ENCODE measurements at places on chromosomes 4 and X. TPM values are rescaled to one million over a fixed set of nuclear protein-coding genes. Genes with fewer than 3 reads are reported as not detected.

- H3K27ac ChIP-seq = no peak overlapping the region
- no peak for DNase-seq
- peaks cover 12% of the 10 kb centered on the region for H3K27me3 ChIP-seq
Observed at GRCh38 chrX:42093756-42094155, 170.4 kb upstream of the CASK start.

DNA sequence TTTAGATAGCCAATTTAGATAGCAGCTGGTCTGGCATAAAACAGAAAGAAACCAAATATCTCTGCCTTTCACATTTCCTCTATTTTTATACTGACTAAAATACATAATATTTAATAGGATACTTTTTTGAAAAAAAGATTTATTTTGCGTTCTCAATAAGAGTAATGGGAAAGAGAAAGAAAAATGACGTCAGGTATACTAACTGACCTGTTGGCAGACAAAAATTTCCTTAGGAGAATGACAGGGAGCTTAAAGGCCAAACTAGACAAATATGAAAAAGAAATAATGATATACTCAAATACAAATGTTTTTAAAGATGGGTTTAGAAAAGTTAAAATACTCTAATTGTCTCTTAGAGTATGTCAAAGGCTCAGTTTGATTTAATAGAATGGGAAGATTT, 309.4 kb upstream of the ADGRL3 start:
- no peak overlapping the region for H3K4me3 ChIP-seq
- H3K36me3 ChIP-seq = no peaks in the 10 kb centered on the region
- no peak for DNase-seq
- no peaks in the 10 kb centered on the region for H3K27me3 ChIP-seq

DNA sequence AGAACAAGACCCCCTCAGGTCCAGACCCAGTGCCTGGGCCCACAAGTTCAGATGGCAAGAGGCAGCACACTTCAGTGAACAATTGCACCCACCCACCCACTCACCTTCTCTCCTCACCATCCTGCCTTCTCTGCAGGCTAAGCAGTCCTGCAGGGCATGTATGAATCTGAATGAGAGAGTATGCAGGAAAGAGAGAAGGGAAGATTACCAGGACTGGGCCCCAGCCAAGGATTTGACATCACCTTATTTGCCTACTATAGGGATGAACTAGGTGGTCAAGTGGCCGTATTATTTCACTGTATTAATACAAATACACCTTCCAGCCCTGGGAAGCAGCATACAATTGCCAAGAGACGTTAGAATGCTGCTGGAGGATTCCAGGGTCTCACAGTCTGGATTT, 2.1 kb upstream of the ZNF141 start:
- no peak overlapping the region for H3K4me3 ChIP-seq
- no peaks in the 10 kb centered on the region for H3K27me3 ChIP-seq
- H3K4me1 ChIP-seq = peaks cover 11% of the 10 kb centered on the region
- no peak overlapping the region for H3K27ac ChIP-seq

GRCh38 chr4:36292556-36293188, 11.3 kb downstream of the DTHD1 start:
- no peak overlapping the region for H3K4me3 ChIP-seq
- DNase-seq = no peak
- no peaks in the 10 kb centered on the region for H3K4me1 ChIP-seq
- no peaks in the 10 kb centered on the region for H3K27me3 ChIP-seq

GRCh38 chr4:20532116-20532790, 168.0 kb upstream of the PACRGL start:
- no peaks in the 10 kb centered on the region for H3K36me3 ChIP-seq
- no peak overlapping the region for H3K4me3 ChIP-seq
- no peak overlapping the region for H3K27ac ChIP-seq
- DNase-seq = peak; percentile 81
- peaks cover 4% of the 10 kb centered on the region for H3K4me1 ChIP-seq
- no peaks in the 10 kb centered on the region for H3K27me3 ChIP-seq

DNA sequence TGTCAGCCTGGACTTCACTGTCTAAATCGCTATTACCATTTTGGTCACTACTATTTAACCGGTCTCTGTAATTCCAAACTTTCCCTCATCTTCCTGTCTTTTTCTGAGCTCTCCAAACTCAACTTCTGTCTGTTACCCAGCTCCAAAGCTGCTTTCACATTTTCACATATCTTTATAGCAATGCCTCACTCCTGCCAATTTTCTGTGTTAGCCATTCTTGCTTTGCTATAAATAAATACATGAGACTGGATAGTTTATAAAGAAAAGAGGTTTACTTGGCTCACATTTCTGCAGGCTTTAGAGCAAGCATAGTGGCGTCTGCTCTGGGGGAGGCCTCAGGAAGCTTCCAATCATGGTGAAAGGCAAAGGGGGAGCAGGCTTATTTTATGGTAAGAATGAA, 368.3 kb upstream of the GNPDA2 start:
- H3K27ac ChIP-seq = peak overlapping the region; percentile 9
- H3K36me3 ChIP-seq = no peaks in the 10 kb centered on the region
- no peaks in the 10 kb centered on the region for H3K27me3 ChIP-seq

DNA sequence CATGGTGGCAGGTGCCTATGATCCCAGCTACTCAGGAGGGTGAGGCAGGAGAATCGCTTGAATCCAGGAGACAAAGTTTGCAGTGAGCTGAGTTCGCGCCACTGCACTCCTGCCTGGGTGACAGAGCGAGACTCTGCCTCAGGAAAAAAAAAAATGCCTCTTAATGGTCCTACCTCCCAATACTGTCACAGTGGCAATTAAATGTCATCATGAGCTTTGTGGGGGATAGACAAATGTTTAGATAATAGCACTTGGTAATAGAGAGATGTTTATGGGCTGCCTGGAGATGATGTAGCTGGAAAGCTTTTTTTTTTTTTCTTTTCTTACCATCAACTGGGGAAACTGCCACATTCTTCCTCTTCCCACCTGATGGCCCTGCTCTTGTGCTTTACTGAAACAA, 33.0 kb downstream of the GRK4 start:
- H3K4me3 ChIP-seq = no peak overlapping the region
- no peak for DNase-seq
- H3K4me1 ChIP-seq = no peaks in the 10 kb centered on the region
- no peak overlapping the region for H3K27ac ChIP-seq
- no peaks in the 10 kb centered on the region for H3K27me3 ChIP-seq

DNA sequence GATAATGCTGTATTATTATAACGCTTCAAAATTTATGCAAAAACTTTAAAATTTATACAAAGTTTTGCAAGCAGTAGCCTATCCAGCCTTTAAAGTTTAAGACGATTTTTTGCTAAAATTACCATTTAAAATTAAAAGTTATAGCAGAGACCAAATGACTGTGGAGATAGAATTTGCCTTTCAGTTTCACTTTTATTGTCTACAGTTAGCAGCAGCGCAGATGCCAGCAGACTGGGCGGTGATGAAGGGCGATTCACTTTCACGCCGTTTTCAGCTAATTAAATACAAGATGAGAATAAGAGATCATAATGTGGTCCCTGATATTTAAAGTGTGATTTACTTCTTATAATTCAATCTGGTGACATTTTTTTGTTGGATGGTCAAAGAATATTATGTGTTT, 1381.5 kb upstream of the ADGRL3 start:
- no peak overlapping the region for H3K27ac ChIP-seq
- no peaks in the 10 kb centered on the region for H3K36me3 ChIP-seq
- H3K4me1 ChIP-seq = no peaks in the 10 kb centered on the region
- DNase-seq = peak; percentile 21

DNA sequence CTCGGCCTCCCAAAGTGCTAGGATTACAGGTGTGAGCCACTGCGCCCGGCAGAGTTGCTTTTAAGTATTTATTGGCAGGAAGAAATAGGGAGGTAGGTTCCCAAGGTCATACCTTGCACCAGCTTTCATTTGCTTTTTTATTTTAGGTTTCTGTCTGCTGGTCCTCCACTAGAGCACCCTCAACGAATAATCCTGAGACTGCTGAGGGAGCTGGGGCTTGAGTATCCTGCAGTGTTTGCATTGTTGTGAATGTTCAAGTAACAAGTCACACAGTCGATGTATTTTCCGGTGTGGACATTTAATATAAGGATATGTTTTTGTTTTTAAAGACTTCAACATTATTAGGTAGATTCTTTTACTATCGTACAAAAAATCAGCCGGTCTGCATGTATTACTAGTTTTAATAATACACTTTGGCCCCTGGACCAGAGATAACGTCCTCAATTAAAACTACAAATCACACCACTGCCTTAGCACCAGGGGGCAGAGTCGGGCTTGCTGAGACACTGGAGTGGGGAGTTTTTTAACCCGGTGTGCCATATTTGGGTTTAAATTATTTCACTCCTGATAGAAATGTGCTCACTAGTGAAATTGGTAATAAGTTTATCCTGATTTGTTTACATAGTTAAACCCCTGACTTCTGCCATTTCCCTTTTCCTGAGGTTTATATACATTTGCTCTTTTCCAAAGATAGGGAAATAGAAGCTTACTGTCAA, 11.6 kb downstream of the SMIM20 start:
- peaks cover 6% of the 10 kb centered on the region for H3K4me1 ChIP-seq
- H3K27ac ChIP-seq = no peak overlapping the region
- DNase-seq = peak; percentile 53
- no peak overlapping the region for H3K4me3 ChIP-seq

DNA sequence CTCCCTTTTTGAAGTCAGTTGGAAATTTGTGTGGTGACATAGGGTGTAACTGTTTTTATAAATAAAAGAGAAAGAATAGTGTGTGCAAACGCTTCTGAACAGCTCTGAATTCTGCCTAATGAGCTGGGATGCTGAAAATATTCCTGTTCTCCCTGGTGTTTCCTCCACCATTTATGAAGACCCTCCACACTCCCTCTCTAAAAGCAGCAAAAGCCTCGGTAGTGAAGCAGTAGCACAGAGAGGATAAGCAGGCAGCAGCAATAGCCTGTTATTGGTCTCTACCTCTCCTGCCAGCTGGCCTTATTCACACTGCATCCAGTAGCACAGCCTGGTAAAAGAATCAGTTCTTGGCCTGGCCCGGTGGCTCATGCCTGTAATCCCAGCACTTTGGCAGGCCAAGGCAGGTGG, 406.1 kb downstream of the IQCM start:
- H3K36me3 ChIP-seq = no peaks in the 10 kb centered on the region
- H3K4me3 ChIP-seq = no peak overlapping the region
- H3K27me3 ChIP-seq = no peaks in the 10 kb centered on the region
- no peak for DNase-seq

- H3K27me3 ChIP-seq = no peaks in the 10 kb centered on the region
- H3K27ac ChIP-seq = no peak overlapping the region
- H3K36me3 ChIP-seq = no peaks in the 10 kb centered on the region
Observed at GRCh38 chr4:122017296-122017695, 65.4 kb upstream of the TRPC3 start.

DNA sequence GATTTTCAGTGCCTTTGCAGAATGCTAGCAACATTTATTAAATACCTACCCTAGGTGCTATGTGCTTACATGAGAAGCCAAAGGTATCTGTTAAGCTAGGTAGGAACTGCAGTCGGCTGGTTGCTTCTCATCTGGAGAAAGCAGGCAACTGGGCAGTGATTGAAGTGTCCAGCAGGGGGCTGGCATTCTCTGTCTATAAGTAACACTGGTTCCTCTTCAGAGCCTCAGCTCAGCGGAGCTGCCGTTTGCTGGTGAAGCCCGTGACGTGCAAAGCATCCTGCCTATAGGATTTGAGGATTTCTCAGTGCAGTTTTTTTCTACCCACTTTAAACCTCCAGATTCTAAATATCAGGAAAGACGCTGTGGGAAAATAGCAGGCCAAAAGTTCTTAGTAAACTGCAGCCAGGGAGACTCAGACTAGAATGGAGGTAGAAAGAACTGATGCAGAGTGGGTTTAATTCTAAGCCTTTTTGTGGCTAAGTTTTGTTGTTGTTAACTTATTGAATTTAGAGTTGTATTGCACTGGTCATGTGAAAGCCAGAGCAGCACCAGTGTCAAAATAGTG, at the start of gene GRPR:
GRPR (plus strand) TSS at position 344 of the 565 bp plus-strand sequence. CDS start 389 bp downstream, outside the sequence.
- H3K36me3 ChIP-seq = no peaks in the 10 kb centered on the region
- no peak within 1 kb of the TSS for H3K27ac ChIP-seq
- no peaks in the 10 kb centered on the region for H3K4me1 ChIP-seq
- H3K4me3 ChIP-seq = no peak within 1 kb of the TSS
- peaks cover 30% of the 10 kb centered on the region for H3K27me3 ChIP-seq
- peak; percentile 83 for DNase-seq

GRCh38 chrX:41512394-41512793, 65.3 kb downstream of the NYX start:
- H3K4me3 ChIP-seq = no peak overlapping the region
- peaks cover 37% of the 10 kb centered on the region for H3K27me3 ChIP-seq
- no peaks in the 10 kb centered on the region for H3K4me1 ChIP-seq
- no peaks in the 10 kb centered on the region for H3K36me3 ChIP-seq
- no peak overlapping the region for H3K27ac ChIP-seq

GRCh38 chr4:169305651-169306050, 34.9 kb upstream of the SH3RF1 start:
- no peaks in the 10 kb centered on the region for H3K36me3 ChIP-seq
- H3K27me3 ChIP-seq = no peaks in the 10 kb centered on the region
- H3K27ac ChIP-seq = peak overlapping the region; percentile 63
- peaks cover 3% of the 10 kb centered on the region for H3K4me1 ChIP-seq
- H3K4me3 ChIP-seq = no peak overlapping the region

- DNase-seq = no peak
- H3K4me3 ChIP-seq = no peak overlapping the region
- H3K27ac ChIP-seq = no peak overlapping the region
- peaks cover 21% of the 10 kb centered on the region for H3K36me3 ChIP-seq
Observed at GRCh38 chr4:140533951-140534480, 10.0 kb downstream of the ELMOD2 start.

DNA sequence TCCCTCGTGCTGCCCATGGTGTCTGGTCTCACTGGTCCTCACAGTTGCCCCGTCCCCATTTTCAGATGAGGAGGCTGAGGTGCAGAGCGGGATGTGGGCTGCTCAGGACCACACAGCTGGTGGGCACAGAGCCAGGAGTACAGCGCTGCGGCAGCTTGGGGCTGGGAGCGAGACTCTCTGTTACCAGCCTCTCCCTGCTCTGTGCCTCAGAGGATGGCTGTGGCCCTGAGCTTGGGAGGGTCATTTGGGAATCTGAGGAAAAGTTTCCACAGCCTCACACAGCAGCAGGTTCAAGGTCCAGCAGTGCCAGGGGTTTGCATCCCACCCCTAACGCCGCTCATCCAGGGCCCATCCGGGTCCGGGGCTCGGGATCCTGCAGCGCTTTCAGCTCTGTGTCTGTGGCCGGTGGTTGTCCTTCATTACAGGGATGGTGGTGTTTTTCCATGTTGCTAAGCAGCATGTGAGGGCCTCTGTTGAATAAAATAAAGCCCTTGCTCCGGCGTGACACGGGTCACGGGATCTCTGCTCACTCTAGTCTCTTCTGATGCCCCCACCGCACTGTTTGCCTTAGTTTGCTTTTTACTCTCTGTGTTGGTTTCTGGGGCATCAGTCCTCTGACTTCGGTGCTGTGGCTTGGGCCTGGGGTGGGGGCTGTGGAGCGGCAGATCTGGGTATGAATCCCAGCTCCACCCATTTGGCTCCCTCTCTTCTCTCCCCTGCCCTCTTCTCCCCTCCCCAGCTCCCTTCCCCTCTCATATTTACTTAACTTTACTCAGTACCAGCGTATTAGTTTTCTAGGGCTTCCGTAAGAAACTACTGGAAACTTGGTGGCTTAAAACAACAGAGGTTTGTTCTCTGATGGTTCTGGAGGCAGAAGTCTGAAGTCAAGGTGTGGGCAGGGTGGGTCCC, 6.5 kb downstream of the WFS1 start:
- H3K4me3 ChIP-seq = no peak overlapping the region
- H3K36me3 ChIP-seq = peaks cover 3% of the 10 kb centered on the region
- H3K27ac ChIP-seq = peak overlapping the region; percentile 81

The PAGE5 gene
- not detected for total RNA-seq

The CCSER1 gene
- 23.0 TPM for total RNA-seq

The EGF gene
- 1.7 TPM for total RNA-seq

The UGT2B15 gene
- not detected for total RNA-seq

The FOXR2 gene
- total RNA-seq = not detected

The CISD2 gene
- total RNA-seq = 23.2 TPM

The MAGEA9B gene
- not detected for total RNA-seq

The MAGEA4 gene
- not detected for total RNA-seq

The TCP11X2 gene
- 1.7 TPM for total RNA-seq

The POU4F2 gene
- not detected for total RNA-seq

Measured in lung (tissue), 17 donors.